ENCODE measurements at places on chromosomes 6 and 20.

GRCh38 chr6:136859430-136859829, 37.0 kb downstream of the PEX7 start:
- DNase-seq, result peak; percentile 14

GRCh38 chr20:48799328-48800105, 28.3 kb downstream of the PREX1 start:
- no peak for DNase-seq

DNA sequence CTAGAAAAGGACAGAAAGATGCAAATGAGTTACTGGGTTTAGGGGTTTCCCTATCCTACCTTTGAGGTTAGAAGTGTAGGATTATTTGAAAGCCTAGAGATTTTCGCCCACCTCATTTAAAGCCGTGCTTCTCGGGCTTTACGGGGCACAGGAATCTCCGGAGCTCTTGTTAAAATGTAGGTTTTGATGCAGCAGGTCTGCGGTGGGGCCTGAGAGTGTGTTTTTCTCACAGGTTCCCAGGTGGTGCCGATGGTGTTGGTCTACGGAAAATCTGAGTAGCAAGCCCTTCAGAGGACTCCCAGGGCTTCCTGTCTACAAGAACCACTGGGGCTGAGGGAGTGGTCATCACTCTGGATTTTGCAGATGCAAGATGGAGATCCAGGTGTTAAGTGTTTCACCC, 47.5 kb downstream of the TRAM2 start:
- DNase-seq, result no peak

DNA sequence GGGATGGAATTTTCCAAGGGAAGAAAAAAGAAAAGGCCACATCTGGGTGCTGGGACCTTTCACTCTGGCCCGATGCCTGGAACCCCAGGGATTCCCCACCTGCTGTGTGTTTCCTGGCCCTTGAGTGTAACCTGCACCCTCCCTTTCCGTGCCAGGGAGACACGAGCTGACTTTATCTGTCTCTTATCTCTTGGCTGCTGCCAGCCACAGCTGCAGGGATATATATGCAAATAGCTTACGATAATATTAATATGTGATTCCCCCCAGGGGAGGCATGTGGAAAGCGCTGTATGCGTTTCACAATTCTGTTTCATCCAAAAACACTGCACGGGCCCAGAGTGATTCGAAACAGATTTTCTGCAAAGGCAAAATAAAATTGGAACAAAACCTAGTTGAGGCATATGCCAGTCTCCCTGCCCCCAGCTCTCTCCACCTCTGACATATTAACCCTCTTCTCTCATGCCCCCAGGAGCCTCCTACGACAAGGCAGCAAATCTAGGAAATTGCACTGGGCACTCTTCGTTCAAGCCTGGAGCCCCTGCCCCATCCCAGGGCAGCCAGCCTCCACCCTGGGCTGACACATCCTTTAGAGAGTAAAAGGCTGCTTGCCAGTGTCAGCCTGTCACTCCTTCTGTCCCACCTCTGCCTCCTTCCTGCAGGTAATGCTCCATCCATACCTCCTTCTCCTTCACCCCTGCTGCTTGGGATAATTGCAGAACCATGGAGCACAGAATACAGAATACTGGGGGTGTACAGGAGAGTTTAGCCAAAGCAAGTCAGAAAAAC, 1.3 kb downstream of the RIPOR3 start:
- no peak for DNase-seq

DNA sequence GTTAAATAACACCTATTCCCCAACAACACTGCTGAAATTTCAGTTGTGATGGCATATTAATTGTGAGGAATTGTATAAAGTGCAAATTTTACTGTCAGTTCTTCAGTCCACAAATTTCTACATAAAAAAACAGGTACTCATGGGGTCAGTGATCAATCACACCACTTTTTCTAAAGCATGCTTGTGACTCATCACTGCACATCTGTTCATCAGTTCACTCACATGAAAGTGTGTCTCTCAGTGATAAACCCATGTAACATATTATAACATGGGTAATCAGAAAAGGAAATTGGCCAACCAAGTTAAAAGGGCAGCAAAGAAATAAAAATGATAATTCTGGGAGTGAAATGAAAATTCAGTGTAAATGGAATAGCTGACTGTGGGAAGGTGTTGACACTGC, 234.7 kb upstream of the FKBP1C start:
- DNase-seq, result no peak

DNA sequence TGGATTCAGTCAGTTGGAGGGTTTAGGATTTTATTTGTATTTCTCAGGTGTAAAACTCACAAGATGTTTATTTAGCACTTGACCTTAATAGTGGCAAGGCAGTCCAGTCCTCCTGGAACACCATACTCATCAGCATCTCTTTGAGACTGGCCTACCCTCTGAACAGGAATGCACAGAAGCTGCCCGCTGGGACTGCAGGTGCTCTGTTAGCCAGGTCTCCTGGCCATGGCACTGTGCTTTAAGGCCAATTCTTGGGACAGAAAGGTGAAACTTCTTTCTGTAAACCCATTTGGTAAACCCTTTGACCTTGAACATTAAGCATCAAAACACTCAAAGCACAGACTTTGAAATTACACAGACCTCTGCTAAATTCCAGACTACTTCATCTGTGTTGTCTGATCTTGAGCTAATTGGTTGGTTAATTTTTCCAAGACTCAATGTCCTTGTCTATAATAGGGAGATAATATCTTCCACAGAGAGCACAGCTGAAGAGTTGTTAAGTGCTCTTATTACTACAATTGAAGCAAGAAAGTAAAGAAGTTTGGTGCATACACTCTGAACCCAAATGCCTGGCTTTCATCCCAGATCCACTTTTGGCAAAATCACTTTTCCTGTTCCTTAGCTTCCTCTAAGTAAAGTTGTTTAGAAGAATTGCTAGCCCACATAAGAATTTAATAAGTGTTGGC, 54.9 kb upstream of the NT5E start:
- DNase-seq, result no peak

DNA sequence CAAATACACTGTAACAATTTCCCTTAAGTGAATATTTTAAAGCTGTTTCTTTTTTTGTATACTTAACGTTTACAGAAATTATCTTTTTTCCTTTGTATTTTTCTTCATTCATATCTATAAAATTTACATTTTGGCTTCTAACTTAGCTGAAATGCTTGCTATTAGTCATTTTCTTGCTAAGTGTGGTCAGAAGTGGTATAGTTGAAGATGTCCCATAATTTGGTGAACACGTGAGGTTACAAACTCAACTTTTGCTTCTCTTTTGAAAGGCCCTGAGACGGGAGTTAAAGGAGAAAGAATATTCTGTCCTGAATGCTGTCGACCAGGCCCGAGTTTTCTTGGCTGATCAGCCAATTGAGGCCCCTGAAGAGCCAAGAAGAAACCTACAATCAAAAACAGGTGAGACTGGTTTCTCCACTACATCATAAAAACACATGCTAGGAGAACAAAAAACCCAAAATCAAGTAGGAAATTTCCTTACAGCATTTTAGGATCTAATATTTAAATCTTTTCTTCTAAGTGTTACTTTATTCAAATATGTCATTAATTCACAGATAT, 445.0 kb downstream of the UTRN start:
- DNase-seq, result no peak

- DNase-seq, result no peak
Measured at GRCh38 chr6:56524891-56525703, 117.6 kb downstream of the DST start.

- DNase-seq, result no peak
Measured at GRCh38 chr20:63895952-63896263, 982 bp downstream of the DNAJC5 start.

DNA sequence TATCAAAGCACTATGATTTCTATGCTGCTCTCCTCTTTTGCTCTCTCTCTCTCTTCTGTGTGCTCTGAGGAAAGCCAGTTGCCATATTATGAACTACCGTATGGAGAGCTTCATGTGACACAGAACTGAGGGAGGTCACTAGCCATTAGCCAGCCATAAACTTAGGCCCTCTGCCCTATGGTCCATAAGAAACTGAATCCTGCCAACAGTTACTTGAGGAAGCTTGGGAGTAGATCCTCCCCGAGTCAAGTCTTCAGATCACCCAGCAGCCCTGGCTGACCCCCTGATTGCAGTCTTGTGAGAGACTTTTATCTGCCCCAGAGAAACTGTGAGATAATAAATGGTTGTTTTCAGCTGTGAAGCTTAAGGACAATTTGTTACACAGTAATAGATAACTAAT, 5.7 kb upstream of the PEX7 start:
- no peak for DNase-seq

DNA sequence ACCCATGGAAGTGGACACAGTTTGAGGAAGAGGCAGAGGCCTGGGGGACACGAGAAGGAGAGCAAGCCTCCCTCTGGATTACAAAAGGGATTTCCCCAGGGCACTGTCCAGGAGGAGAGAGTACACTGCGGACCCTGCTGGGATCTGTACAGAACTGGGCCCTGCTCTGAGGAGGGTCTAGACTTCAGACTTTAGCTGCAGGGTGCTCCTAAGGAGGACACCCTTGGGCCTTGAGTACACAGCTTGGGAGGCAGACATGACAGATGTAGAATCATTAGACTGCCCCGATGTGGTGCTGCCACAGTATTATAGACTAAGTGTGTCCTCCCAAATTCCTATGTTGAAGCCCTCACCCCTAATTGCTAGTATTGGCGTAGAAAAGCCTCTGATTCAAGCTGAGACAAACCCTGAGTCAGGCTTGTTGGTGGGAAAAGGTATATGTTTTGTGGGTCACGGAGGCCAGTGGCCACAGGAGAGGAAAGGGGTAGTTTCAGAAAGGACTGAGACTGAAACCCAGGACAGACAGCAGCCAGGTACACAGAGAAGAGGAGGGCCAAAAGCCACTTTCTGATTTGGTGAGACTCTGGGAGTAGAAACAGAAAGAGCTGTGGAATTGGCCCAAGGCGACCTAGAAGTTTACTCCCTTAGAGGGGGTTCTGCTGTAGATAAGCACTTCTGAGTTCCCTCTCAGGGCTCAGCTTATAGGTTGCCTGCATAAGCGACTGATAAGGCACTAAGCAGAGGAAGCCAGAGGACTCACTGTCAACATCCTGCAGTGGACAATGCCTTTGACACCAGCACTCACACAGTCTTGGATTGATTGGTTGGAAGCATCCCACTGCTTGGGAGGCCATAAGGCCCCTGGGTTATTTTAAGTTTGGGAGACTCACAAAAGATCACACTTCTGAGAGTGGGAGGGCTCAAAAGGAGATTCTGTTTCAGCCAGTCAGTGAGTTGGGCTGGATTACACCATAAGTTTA, 16.5 kb upstream of the SH3BGRL2 start:
- DNase-seq, result no peak

DNA sequence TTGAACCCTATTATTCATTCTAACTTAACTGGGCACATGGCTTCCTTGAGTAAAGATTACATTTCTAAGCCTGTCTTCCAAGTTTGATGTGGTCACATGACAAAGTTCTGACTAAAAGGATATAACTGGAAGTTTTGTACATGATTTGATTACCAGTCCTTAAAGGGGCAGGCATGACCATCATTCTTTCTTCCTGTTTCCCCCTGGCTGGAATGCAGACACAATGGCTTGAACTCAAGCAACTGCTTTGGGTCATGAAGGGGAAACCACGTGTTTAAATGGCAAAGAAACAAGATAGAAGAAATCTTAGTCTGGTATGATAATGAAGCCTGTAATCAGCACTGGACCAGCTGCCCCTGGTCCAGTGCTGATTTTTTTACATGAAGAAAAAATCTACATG, 15.6 kb upstream of the SHLD1 start:
- no peak for DNase-seq

DNA sequence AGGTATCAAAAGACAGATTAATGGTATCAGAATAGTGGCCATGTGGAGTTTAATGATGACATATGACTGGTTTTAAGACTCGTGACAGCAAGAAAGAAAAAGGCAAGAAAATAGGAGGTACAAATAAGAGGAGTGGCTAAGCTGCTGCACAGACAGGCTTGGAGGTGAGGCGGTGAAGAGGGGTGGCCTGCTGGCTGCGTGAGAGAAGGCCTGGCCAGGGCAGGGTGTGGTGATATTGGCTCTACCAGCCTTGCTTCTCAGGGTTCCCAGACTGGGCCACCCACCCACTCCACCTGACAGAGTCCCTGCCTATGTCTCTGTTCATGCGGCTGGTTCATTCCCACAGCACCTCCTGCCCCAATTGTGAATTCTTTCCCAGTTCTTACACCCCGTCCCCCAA, 106.7 kb downstream of the FOXC1 start:
- DNase-seq, result no peak

- DNase-seq, result no peak
Measured at GRCh38 chr20:41055679-41056078, 27.1 kb downstream of the TOP1 start.

GRCh38 chr6:73614802-73615201, 39.0 kb downstream of the SLC17A5 start:
- DNase-seq, result no peak

DNA sequence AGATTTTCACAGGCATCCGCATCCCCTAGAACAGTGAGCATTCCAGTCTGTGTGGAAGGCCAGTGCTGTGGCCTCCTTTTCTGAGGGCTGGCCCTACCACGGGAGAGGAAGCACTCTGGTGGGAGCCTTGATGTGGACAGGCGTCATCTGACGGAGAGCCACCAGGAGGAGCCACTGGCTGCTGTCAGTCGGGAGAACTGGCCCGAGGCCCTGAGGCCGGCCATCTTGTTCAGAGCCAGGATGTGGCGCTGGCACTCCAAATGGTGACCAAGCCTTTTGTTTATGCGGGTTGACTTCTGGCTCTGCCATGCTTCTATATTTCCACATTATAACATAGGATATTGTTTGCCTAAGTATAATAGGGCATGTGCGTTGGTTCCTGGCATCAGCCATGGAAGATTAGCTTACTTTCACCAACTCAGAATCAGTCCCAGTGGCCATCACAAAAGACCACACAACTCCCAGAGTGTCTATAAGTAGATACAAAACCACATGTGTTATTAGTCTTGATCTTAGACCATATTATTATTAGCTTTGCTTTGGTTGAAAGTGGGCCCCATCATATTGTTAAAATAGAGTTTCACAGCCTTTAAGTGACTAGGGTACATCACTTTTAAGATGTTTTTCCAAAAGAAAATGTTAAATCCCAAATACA, 273.9 kb upstream of the TAB2 start:
- peak; percentile 53 for DNase-seq

GRCh38 chr20:62305149-62305764, 2.5 kb downstream of the ADRM1 start:
- peak; percentile 59 for DNase-seq

DNA sequence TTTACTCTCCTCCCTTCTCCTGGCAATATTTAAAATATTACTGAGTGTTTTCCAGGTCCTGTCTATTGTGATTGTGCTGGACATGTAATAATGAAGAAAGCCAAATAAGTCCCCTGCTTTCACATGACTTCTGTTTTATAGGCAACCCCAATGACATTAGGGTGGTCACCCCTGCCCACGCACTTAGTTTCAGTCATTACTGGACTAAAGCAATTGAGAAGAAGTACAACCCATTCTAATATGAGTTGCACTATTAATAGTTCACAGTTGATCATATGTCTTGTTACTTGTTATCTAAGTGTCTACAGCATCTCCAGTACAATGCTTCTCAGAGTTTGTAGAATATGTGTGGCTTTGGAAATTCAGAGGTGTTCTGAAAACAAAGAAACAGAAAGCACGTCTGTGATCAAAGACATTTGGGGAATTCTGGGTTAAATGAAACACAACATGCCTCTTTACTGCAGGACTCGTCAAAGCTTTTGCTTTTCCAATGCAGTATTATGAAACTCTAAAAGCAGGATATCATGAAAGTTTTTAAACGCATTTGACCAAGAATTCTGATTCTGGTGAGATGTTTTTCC, 789.5 kb downstream of the DHX35 start:
- no peak for DNase-seq

- no peak for DNase-seq
Measured at GRCh38 chr6:1626481-1626880, 16.8 kb downstream of the FOXC1 start.
